ENCODE measurements at places on chromosomes 16 and 17.
A peak's percentile ranks its signal among the peaks of the same experiment; 100 is the strongest.

DNA sequence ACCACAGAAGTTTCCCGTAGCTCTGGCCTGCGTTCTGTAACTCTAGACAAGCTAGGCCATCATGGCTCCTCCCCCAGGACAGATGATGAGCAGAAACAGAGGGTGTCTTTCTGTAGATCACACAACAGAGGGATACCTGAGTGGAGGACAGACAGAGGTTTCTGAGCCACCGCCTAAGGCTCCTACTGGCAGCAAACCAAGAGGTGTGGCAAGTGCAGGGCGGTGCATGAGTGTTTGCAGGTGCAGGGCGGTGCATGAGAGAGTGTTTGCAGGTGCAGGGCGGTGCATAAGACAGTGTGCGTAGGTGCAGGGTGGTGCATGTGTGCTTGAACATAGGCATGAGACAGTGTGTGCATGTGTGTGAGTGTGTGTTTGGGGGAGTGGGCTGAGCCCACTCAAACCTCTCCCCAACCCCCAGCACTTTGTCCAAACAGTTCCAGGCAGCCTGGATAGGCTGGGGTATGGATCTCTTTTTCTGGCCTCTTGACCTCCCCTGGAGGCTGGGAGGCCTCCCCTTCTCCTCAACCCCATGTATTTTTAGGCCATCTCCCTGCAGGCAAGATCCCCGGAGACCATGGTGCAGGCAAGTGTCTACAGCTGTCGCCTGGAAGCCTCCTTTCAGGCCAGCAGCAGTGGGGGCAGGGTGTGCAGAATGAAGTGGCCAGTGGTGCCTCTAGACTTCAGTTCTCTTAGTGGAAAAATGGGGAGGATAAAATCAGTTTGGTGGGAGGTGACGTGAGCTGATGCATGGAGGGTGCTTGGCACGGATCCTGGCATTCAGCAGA lies 53.4 kb upstream of the CBX4 start:
- DNase-seq = no peak

DNA sequence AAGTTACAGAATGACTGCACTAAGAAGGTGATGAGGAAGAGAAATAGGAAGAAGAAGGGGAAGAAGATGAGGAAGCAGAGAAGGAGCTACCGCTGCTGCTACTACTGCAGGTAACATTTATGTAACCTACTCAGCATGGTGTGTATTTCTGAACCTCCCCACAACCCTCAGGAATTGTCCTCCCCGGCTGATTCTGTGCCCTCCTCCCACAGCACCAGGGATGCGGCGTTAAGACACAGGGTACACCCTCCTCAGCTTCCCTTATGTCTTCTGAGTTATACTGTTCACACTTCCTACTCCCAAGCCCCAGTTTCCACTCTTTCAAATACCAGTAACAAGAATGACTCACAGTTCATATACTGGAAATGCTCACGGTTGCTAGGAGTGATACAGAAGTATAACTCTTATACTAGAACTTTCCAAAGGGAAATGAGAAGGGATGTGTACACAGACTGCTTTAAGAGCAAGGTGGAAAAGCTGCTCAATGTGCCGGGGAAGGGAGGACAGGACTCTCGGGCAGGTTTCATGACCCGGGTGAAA lies 224.5 kb upstream of the PSMD7 start:
- DNase-seq = no peak

GRCh38 chr16:57131351-57131970 lies 39.1 kb downstream of the CPNE2 start:
- no peak for DNase-seq

- DNase-seq = no peak
Observed at GRCh38 chr17:63785556-63785955, 11.6 kb downstream of the DDX42 start.

DNA sequence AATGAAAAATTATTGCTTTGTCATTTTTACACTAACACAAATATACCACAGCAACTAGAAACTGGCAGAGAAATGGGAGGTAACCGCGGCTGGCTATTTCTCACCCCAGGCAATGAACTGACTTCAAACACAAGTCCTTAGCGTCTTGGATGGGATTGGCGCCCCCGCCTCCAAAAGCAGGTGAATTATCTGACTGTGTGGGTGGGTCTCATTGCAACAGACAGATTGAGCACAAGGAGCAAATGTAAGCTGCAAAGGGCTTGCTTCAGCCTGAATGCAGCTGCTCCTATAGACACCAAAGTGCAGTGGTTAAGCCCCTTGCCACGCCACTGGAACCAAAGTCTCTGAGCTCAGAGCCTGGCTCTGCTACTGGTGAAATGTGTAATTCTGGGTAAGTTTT lies 225.0 kb downstream of the XYLT1 start:
- DNase-seq = no peak

DNA sequence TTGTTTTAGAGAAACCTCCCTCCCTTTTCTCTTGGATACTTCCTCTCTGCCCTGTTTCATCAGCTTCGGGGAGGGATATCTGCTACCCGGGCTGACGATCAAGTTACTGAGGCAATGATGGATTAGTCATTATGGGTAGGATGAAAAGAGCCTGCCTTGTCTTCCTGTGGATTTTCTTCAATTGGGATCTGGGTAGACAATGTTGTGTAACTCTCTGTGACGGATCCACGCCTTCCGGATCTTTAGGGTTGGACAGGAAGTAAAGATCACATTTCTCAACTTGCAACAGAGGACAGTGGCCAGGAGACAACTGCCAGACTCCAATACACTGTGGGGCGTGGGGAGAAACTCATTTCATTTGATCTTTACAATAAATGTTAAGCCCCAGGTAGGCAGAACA lies 11.3 kb upstream of the CHST6 start:
- DNase-seq = no peak

DNA sequence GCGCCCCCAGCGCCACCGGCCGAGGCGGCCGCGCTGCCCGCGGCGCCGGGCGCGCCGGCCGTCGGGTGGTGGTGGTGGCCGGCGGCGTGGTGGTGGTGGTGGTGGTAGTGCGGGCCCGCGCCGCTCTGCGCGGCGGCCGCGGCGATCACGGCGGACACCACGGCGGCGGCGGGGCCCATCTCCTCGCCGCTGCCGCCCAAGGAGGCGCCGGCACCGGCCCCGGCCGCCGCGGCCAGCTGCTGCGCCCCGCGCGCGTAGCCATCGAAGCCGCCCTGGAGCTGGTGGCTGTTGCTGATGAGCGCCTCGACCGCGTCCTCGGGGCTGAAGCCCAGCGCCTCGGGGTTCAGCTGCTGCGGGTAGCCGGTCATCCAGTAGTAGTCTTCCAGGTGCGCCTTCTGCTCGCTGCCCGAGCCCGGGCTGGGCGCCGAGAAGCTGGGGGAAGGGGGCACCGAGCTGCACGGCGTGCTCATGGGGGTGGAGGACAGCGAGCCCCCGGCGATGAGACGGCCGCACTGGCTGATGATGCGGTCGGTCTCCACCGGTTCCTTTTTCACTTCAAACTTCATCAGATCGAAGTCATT lies 1.2 kb downstream of the MAF start:
- DNase-seq = no peak

- peak; percentile 26 for DNase-seq
Observed at GRCh38 chr17:20291853-20292252, 175.5 kb downstream of the LGALS9B start.

GRCh38 chr17:57724026-57724728 lies 20.9 kb downstream of the CCDC182 start:
- no peak for DNase-seq

Data from CMK (cell line).